ENCODE measurements at places on chromosomes 7 and 10.

- DNase-seq: no peak
Observed at GRCh38 chr10:95837356-95837776, 70.4 kb upstream of the CC2D2B start.

DNA sequence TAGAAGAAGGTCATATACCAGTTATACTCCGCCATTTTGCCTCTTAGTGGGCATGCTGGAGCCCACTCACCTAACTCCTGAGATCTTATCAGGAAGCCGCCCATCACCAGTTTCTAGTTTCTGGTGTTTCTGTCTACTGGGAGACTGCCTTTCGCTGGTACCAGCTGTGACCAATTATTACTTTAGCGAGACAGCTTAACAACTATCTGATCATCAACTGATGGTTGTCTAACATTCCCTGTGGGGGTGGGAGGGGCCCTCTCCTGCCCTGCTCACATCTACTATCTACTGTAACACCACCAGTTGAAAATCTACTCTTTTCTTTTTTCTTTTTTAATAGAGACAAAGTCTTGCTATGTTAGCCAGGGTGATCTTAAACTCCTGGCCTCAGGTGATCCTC, 46.2 kb upstream of the C10orf67 start:
- DNase-seq: no peak

GRCh38 chr10:101656890-101657289, 38.1 kb downstream of the FBXW4 start:
- DNase-seq: no peak

- DNase-seq: no peak
Observed at GRCh38 chr10:43862756-43863155, 214.1 kb upstream of the ZNF32 start.

GRCh38 chr10:12602521-12602920, 253.2 kb downstream of the CAMK1D start:
- no peak for DNase-seq

- DNase-seq: no peak
Observed at GRCh38 chr10:126022841-126023240, 126.5 kb downstream of the FANK1 start.

GRCh38 chr7:113764401-113765035, 154.3 kb downstream of the PPP1R3A start:
- DNase-seq: no peak

- DNase-seq: no peak
Observed at GRCh38 chr7:25091176-25091575, 33.9 kb downstream of the CYCS start.

GRCh38 chr10:63657761-63658160, 136.6 kb downstream of the REEP3 start:
- DNase-seq: no peak

GRCh38 chr10:11856678-11857077, 33.5 kb downstream of the PROSER2 start:
- DNase-seq: no peak

DNA sequence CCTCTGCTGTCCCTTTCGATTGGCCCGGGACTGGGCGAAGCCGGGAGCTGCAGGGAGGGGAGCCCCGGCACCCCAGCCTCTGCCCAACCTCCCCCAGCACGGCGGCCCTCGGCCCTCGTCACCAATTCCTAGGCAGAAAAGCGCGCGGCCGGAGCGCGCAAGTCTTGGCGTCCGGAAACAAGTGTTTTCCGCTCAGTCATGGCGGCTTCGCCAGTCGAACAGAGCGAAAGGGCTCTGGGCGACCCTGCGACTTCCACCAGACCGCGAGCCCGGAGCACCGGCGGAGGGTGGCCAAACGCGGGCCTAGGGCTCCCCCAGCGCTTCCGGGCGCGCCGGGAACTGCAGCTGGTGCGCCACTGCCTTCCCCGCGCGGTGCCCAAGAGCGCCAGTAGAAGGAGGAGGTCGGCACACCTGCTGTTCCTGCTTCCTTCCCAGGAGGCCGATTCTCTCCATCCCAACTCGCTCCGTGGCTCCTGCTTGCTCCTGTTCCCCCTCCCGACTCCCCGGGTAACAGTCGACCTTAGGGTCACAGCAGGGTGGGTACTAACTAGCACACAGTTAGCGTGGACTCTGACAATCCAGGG, 729.9 kb downstream of the ZWINT start:
- peak; percentile 94 for DNase-seq

DNA sequence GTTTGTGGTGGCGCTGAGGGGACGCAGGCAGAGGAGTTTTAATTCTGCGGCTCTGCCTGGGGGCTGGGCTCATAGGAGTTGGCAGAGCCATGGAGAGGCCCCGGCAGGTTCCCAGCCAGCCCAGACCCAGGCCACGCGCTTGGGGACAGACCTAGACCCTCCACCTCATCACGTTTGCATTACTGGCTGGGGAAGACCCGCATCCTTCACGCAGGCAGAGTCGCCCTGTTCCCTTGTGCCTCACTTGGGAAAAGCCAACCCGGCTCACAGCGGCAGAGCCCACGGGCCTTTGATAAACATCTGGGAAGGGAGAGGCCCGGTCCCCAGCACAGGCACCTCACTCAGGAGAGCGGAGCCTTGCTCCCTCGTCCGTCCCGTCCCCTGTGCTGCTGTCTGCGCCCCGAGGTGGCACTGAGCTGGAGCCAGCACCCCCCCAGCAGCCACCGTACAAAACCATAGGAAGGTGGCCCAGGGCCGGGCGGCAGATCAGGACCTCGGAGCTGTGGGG, 112.8 kb downstream of the CYTH3 start:
- DNase-seq: no peak

GRCh38 chr7:27030393-27031050, 65.3 kb downstream of the HOXA1 start:
- no peak for DNase-seq

DNA sequence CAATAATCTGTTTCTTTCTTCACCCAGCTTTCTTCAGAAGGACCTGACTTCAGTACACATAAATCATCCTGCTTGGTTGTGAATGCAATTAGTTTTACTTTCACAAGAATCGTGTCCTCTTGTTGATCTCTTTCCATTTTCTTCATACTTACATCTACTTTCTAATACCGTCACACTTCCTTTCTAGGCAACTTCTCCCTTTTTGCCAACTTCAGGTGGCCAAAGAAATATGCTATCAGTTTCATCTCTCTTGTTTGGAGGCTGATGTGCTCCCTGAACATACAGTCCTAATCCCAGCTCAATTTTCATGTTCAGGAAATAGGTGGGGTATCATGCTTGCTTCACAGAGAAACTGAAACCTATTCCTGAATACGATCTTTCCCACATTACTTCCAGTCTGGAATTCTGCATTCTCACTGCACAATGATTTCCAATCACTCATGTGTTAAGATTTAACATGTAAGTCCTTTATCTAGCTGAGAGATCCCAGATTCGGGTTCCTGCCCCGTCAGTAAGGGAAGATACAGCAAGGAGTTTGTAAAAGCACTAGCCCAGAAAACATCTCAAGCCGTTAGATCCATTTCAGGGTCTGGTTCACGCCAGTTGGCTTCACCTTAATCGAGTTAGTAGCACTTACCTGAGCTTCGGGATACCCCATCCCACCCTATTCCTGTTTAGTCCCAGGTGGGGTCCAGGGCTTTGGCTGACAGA, 994 bp downstream of the SLC25A28 start:
- peak; percentile 50 for DNase-seq

- no peak for DNase-seq
Observed at GRCh38 chr7:143048827-143049226, 3.3 kb upstream of the OR6V1 start.

DNA sequence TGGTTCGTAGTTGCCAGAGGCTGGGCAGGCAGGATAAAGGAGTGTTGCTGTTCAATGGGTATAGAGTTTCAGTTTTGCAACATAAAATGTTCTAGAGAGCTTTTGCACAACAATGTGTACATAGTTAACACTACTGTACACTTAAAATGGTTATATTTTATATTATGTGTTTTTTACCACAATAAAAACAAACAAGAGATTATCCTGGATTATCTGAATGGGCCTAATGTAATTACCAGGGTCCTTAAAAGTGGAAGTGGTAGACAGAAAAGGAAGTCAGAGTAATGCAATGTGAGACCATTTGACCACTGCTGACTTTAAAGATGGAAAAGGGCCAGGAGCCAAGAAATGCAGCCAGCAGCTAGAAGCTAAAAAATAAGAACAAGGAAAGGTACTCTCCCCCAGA, 159.7 kb downstream of the SGMS1 start:
- peak; percentile 68 for DNase-seq

DNA sequence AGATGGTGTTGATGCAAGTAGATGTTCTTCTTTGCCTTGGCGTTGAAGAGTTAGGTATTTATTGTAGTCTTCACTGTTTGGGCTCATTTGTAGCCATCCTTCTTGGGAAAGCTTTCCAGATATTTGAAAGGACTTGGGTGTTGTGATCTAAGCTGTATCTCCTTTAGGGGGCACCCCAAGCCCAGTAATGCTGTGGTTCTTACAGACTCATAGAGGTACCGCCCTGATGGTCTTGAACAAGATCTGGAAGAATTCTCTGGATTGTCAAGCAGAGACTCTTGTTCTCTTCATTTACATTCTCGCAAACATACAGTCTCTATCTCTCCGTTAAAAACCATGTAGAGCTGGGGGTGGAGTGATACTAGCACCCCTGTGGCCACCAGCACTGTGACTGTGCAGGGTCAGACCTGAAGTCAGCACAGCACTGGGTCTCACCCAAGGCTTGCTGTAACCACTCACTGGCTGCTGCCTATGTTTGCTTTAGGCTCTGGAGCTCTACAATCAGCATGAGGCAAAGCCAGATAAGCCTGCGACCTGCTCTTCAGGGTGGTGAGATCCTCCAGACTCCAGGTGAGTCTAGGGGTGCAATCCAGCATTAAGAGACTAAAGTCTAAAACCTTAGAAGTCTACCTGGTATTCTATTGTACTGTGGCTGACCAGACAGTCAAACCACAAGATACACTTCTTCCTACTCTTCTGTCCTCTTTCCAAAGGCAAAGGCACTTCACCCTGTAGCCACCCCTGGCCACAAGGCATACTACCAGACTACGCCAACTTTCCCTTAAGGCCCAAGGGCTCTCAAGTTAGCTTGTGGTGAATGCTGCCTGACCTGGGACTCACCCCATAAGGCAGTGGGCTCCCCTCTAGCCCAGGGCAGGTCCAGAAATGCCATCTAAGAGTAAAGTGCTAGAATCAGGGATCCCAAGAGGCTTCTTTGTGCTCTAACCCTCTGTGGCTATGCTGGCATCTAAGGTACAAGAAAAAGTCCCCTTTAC, 209.7 kb upstream of the TMEM196 start:
- DNase-seq: peak; percentile 70

DNA sequence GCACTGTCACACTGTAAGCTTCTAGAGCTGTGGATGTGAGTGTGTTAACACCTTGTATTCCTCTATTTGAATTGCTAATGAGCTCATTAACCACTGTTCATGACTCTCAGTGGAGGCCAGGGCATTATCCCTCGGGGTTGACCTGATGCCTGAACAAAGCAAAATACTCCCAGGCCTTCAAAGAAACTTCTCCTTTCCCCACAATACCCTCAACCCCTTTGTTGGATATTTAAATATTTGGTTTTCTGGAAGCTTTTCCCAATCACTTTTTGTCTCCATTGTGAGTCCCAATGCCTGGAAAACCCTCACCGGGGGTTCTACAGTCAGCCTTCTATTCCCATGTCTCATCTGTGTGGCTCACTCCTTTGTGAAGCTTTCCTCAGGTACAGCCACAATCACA, 780.1 kb downstream of the PHTF2 start:
- DNase-seq: no peak

GRCh38 chr7:55019691-55020465, 1.1 kb downstream of the EGFR start:
- peak; percentile 76 for DNase-seq

DNA sequence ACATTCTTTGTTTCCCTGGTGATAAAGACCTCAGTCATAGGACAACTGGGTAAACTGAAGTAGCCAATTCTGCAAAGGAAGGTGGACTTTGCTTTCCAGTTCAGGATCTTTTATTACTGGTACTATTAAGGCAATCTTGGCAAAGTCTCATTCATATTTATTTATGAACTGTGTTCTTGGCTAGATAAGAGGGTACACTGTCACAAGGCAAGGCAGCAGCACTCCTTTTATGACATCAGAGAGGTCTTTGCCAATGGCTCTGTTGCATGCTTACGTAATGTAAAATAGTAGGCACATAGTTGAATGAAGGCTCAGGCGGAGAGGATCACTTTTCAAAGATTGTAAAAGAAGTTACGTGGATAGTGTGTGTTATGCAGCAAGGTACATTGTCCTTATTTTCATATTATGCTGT, 63.7 kb upstream of the PDK4 start:
- DNase-seq: no peak

DNA sequence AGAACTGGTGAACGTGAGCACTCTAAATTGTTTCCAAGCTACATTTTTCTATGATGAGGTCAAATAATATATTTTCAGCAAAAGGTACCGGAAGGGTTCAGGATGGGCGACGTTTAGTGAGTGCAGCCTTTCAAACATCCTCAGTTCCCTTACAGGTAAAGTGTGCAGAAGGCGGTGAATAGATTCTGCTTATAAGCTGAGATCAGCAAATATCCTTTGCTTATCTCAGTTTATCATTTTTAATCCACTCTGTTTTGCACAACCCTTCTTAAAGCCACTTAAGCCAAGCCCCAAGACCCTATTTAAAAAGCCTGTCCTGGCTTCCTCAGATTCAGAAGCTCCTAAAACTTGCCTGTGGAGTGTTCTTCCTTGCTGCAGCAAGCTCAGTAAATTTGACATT, 103.1 kb upstream of the DGKB start:
- no peak for DNase-seq

- DNase-seq: no peak
Observed at GRCh38 chr10:30792025-30792424, 162.5 kb upstream of the LYZL2 start.

GRCh38 chr10:75531571-75532031, 100.2 kb downstream of the LRMDA start:
- no peak for DNase-seq

Data from DMS53 (cell line).